ENCODE measurements at places on chromosomes 6 and 20. TPM values are rescaled to one million over a fixed set of nuclear protein-coding genes. Genes with fewer than 3 reads are reported as not detected.

GRCh38 chr6:106107043-106107613 lies 21.0 kb downstream of the PRDM1 start:
- DNase-seq: no peak

GRCh38 chr20:21353236-21353635 lies 44.1 kb downstream of the NKX2-4 start:
- DNase-seq: no peak

- DNase-seq: no peak
Observed at GRCh38 chr6:96899019-96899418, 1.3 kb upstream of the NDUFAF4 start.

GRCh38 chr20:21100578-21101452 lies 5.3 kb downstream of the LINC00237 start:
- peak; percentile 77 for DNase-seq

- DNase-seq: no peak
Observed at GRCh38 chr6:45447005-45447404, 69.3 kb upstream of the SUPT3H start.

Gene FAM162B
- total RNA-seq: 6.8 TPM

Gene CYP24A1
- not detected for total RNA-seq

Gene AK9
- 8.1 TPM for total RNA-seq

Gene EYA4
- total RNA-seq: 2.6 TPM
